Activated CD4-positive, alpha-beta T cell treated with anti-CD3 and anti-CD28 coated beads, Interleukin-2, amount 10 ng/mL, durations not matched to agents 7 days and 5 days (primary cell): ENCODE measurements at places on chromosomes 1 and 21.

GRCh38 chr1:8055973-8056372, 29.9 kb upstream of the ERRFI1 start:
- DNase-seq = no peak

- DNase-seq = no peak
These were observed 684 bp downstream of the PPIH start for GRCh38 chr1:42658877-42659337.

DNA sequence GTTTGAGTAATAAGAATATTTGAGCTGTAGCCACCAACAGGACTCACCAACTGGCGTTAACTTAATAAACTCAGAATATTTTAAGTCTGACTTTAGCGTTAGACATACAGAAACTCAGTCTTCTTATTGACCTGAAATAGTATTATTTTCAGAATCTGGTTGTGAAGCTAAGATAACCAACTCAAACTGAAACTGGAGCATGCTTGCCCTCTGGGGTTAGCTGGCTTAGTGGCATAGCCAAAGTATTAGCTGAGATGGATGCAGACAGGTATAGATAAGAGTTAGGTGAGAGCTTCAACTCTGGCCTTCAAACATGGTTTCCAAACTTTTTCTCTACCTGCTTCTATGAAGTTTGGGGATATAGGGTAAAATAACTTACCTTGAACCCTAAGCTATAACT, 40.5 kb downstream of the AMY1C start:
- DNase-seq = no peak

GRCh38 chr1:115565791-115566190, 76.0 kb upstream of the VANGL1 start:
- DNase-seq = no peak

- DNase-seq = no peak
These were observed 78.7 kb downstream of the ATP1A1 start for GRCh38 chr1:116451702-116452101.

GRCh38 chr1:45815667-45816458, 12.5 kb downstream of the MAST2 start:
- DNase-seq = no peak

DNA sequence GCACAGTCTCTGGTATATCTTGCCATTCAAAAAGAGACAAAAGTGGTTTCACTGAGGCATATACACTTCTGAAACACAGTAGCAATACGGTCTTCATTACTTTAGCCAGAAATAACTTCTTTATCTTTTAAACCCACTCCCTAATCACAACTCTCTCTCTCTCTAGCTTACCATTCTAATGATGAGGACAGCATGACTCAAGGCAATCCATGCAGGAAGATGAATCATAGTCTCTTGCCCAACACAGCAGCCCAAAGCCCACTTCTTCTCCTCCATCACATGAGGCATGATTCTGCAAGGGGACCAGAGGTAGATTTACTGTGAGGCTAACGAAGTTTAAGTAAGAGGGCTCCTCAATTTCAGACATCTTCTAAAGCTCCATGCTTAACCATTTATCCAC, 285.0 kb upstream of the NR5A2 start:
- no peak for DNase-seq

GRCh38 chr1:214004795-214005194, 17.0 kb downstream of the PROX1 start:
- DNase-seq = no peak

DNA sequence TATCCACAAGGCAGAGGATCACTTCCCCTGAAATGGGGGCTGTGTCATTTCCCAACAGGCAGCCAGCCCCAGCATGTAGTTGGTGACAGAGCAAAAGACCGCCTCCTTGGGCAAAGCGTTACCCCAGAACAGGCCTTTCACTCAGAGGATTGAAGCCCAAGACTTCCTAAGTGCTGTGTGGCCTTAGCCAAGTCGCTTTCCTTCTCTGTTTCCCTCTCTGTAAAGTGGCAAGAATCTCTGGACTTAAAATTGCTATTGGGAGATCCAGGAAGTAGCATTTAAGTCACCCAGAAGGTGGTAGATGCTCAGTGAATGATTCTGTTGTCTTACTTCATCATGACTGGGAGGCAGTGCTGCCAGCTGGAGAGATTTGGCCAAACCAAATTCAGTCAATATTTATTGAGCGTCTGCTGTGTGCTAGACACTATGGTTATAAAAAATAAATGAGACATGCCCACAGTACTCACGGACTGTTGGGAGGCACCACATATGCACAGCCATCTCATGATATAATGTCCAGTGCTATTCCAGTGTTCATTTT, 35.3 kb downstream of the NIPAL3 start:
- DNase-seq = no peak

GRCh38 chr1:125066385-125066784, 3881.6 kb downstream of the SRGAP2C start:
- no peak for DNase-seq

DNA sequence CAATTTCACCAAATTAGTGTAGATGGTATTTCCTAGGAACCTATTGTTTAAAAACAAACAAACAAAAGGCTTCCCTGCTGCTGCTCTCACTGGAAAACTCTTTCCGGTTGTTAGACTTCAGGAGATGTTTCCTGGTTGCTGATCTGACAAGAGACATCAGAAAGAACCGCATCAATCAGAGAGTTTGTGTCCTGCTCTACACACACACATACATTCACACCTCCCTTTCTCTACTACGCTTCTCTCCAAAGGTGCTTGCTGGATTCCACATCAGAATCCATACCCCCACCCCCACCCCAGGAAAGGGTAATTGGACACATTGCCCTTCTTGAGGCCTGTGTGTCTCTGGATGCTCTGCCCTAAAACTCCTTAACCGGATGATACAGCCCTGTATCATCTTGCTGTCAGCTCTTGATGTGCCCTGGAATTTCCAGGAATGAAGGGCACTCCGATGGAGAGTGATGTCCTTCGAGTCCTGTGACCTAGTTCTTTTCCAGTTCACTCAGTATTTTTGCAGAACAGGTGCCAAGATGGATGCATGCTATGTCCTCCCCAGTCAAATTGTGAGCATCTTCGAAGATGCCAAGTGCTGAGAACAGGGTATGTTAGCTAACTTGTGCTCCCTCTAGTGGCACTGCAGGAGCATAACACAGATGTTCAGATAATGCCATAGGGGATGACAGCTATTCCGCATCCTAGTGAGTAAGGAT, 113.7 kb upstream of the SLC35F3 start:
- DNase-seq = peak; percentile 37

GRCh38 chr1:19786988-19787423, 12.7 kb downstream of the TMCO4 start:
- DNase-seq = no peak

GRCh38 chr1:58496042-58496441, 50.5 kb downstream of the OMA1 start:
- DNase-seq = no peak

DNA sequence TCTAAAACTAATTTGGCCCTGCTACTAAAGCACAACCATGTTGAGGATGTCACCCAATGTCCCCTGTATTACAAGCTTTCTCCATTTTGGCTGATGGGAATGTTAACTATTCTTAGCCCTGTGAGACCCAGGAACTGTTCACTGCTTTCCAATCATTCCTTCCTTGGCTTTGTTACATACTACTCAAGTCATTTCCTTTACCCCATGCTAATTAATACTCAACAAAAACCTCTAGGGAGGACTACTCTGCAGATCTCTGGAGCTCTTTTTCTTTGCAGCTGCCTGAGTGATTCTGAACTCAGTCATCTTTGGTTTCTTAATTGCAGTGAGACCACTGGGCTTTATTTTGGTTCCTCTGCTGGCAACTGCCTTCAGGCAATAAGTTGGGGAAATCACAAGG, 23.3 kb upstream of the RPE65 start:
- DNase-seq = no peak

- no peak for DNase-seq
These were observed 424.4 kb upstream of the RUNX1 start for GRCh38 chr21:35473496-35473895.
